Frontal cortex (tissue), 4 donors: ENCODE measurements at places on chromosomes 12 and 14.

DNA sequence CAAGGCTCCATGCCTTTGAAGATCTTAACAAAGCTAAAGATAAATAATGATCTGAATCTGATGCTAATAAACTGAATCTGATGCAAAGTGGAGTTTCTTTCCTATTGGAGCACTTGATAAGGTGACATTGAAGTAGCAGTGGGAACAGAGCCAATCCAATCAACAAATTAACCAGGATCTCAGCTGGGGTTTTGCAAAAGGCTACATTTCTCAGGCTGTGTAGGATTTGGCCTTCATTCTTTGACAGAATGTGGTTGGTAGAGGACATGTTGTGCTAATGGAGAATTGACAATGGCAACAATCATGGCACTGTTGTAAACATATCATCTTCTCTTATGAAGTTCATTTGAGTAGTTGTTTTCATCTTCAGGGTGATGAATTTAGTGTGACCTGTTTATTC, 164.9 kb downstream of the CCDC91 start:
- DNase-seq: no peak

- no peak for DNase-seq
Measured at GRCh38 chr14:44010595-44010994, 496.5 kb downstream of the FSCB start.

DNA sequence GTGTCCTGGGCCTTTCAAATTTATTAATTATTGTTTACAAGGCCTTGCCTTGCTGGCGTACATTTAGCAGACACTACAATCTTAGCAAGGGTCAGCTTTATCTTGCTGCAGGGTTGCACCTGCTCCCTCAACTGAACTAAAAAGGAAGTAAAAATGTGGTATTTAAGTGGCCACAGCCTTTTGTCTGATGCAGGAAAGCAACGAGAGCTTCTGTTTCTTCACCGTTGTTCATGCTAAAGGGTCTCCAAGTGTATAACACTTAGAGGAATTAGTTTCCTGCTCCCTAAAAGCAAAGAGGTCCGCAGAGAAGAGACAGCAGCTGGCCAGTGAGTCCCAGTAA, 62.8 kb upstream of the EGLN3 start:
- no peak for DNase-seq

- no peak for DNase-seq
Measured at GRCh38 chr12:12201274-12201758, 65.5 kb downstream of the LRP6 start.

GRCh38 chr14:105388110-105388951, 10.0 kb upstream of the TEX22 start:
- no peak for DNase-seq

DNA sequence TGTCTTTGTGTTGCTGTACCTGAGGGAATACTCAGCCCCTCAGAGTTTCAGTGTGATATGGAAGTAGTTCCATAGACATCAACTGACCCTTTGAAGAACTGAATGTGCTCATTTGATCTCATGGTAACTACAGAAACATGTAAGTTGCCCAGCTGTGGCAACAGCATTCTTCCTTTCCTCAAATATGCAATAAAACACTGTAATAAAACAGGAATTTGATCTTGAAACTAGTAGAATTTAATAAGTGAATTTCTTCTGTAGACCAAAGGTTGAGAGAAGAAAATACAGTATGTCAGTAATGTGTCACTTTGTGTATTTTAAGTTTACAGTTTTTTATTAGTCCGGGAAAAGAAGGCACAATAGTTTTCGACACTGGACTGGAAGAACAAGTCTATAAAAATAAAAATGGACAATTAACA, 31.9 kb downstream of the KCTD10 start:
- DNase-seq: no peak
